ENCODE measurements at places on chromosomes 16 and 17.
A peak's percentile ranks its signal among the peaks of the same experiment; 100 is the strongest.

- no peak for DNase-seq
Observed at GRCh38 chr17:82160075-82160474, 52.6 kb downstream of the CCDC57 start.

DNA sequence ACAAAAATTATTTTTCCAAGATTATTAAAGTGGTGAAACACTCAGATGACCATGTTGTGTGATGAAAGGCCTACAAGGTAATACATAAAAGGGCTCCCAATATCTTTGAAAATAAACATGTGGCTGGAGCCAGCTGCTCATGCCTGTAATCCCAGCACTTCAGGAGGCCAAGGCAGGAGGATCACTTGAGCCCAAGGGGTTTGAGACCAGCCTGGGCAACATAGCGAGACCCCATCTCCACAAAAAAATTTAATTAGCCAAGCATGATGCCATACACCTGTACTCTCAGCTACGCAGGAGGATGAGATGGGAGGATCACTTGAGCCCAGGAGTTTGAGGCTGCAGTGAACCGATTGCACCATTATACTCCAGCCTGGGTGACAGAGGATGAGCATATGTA lies 26.8 kb downstream of the SIAH1 start:
- DNase-seq: no peak

GRCh38 chr16:963913-964312 lies 6.9 kb downstream of the LMF1 start:
- no peak for DNase-seq

- DNase-seq: no peak
Observed at GRCh38 chr17:75130632-75131277, 787 bp downstream of the NT5C start.

GRCh38 chr16:4183237-4184037 lies 58.4 kb downstream of the SRL start:
- DNase-seq: peak; percentile 99

- DNase-seq: no peak
Observed at GRCh38 chr16:89157778-89158177, 13.8 kb upstream of the CDH15 start.

DNA sequence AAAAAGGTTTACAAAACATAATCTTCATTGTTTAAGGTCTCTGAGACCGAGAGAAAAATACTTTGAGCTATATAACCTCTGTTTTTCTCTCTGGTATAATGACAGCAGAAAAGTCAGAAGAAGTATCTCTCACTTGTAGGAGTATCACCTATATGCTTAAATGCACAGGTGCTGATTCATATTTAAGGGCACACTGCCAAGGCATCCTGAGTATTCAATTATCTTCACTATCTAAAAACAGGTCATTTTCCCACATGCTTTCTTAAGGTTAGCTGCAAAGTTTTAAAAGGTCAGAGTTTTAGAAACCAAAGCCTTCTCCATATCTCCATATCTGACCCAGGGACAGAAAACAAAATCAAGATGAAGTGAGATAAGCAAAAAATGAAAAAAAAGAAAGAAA lies 99.3 kb upstream of the C17orf78 start:
- no peak for DNase-seq

- no peak for DNase-seq
Observed at GRCh38 chr17:46903762-46904672, 18.9 kb upstream of the GOSR2 start.

- no peak for DNase-seq
Observed at GRCh38 chr17:6796017-6796886, 20.2 kb downstream of the FBXO39 start.

GRCh38 chr17:32569171-32570080 lies 82.6 kb downstream of the CDK5R1 start:
- no peak for DNase-seq

GRCh38 chr17:77882481-77883212 lies 75.9 kb upstream of the TNRC6C start:
- no peak for DNase-seq

DNA sequence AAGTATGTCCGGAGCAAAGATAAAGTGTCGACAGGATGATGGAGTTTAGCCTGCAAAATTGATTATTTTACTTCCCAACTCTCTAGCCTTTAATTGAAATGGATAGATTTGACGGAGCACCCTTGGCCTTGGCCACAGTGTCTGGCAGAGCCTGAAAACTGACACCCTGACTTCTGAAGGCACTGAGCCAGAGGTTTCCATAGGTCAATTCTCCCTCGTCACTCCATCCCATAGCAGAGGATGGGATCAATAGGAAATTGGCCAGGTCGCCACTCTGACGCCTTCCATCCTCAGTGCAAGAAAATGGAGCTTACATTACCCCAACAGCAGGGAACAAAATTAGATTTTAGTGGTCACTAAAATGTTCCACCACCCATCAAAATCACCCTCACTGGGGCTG lies 90.4 kb upstream of the CDH11 start:
- no peak for DNase-seq

DNA sequence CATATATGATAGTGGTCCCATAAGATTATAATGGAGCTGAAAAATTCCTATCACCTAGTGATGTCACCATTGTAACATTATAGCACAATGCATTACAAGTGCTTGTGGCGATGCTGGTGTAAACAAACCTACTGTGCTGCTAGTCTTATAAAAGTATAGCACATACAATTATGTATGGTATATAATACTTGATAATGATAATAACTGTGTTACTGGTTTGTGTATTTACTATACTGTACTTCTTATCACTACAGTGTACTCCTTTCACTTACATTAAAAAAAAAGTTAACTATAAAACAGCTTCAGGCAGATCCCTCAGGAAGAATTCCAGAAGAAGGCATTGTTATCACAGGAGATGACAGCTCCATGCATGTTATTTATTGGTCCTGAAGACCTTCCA lies 122.0 kb upstream of the NACA2 start:
- DNase-seq: no peak

GRCh38 chr17:49910858-49911204 lies 58.2 kb upstream of the DLX4 start:
- no peak for DNase-seq

DNA sequence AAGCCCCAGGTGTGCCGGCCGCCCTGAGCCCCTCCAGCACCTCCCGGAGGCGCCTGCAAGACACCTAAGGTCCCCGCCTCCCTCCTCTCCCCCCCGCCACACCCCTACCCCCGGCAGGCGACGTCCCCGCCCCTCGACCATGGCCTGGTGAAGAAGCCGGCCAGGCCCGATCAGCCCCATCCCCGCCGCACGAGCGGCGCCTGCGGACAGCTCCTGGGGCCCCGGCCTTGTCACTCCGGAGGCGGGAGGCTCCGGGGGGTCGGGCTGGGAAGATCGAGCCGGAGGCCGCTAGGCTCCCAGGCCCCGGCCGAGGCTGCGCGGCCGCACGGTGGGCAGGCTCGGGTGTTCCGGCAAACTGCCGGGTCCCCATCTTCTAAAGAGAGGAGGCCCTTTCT lies 405 bp upstream of the ACE start:
- DNase-seq: no peak

- no peak for DNase-seq
Observed at GRCh38 chr16:82630219-82630618, 3.5 kb downstream of the CDH13 start.

GRCh38 chr16:31493506-31494125 lies 10.7 kb downstream of the SLC5A2 start:
- no peak for DNase-seq

DNA sequence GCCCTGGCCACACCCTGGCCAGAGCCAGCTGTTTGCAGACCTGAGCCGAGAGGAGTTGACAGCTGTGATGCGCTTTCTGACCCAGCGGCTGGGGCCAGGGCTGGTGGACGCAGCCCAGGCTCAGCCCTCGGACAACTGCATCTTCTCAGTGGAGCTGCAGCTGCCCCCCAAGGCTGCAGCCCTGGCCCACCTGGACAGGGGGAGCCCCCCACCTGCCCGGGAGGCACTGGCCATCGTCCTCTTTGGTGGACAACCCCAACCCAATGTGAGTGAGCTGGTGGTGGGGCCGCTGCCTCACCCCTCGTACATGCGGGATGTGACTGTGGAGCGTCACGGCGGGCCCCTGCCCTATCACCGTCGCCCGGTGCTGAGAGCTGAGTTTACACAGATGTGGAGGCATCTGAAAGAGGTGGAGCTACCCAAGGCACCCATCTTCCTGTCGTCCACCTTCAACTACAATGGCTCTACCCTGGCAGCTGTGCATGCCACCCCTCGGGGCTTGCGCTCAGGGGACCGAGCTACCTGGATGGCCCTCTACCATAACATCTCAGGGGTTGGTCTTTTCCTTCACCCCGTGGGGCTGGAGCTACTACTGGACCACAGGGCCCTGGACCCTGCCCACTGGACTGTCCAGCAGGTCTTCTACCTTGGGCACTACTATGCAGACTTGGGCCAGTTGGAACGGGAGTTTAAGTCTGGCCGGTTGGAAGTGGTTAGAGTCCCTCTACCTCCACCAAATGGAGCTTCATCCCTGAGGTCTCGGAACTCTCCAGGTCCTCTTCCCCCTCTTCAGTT lies 578 bp downstream of the AOC2 start:
- DNase-seq: no peak
